Erythroblast (primary cell): ENCODE measurements at places on chromosomes 3 and 15.
A peak's percentile ranks its signal among the peaks of the same experiment; 100 is the strongest.

DNA sequence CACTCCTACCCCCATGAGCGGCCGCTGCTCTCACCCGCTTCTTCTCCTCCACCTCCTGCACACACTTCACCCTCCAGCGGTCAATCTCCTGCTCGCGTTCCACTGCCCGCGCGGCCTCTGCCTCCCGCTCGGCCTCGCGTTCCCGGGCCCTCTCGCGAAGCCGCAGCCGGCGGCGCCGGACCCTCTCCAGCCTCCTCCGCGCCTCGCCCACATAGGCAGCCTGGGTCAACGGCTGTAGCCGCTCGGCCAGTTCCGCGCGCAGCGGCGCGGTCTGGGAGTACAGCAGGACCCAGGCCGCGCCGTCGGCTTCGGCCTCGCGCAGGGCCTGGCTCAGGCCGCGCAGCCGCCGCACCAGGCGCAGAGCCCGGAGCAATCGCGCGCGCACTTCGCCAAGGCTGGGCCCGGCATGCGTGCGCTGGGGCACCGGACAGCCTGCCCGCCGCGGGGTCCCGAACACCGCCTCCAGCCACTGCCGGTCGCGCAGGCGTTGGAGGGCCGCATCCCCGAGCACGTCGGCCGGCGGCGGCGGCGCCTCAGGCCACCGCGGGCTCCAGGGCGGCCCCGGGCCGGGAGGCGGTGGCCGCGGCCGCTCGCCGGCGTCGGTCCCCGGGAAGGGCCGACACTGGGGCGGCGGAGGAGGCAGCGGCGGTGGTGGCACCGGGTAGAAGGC lies 595 bp downstream of the PDCD7 start:
- DNase-seq: peak; percentile 80

DNA sequence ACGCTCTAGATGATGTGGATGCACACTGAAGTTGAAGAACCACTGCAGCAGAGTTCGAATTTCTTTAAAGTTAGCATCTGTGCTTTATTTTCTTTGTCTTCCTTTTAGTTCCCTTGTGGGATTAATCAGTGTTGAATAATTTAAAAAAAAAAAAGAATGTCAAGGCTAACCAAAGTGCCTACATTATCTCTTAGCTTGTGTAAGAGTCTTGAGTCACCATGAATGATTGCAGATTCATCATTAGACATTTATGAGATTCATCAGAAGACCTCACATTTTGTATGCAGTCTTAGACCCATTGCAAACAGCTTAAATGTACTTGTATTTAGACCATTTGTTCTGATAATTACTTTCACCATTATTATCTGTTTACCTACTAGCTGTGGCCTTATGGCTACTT lies 182.2 kb downstream of the FNDC3B start:
- DNase-seq: no peak

- no peak for DNase-seq
Observed at GRCh38 chr3:169509780-169510692, 153.5 kb downstream of the MECOM start.

DNA sequence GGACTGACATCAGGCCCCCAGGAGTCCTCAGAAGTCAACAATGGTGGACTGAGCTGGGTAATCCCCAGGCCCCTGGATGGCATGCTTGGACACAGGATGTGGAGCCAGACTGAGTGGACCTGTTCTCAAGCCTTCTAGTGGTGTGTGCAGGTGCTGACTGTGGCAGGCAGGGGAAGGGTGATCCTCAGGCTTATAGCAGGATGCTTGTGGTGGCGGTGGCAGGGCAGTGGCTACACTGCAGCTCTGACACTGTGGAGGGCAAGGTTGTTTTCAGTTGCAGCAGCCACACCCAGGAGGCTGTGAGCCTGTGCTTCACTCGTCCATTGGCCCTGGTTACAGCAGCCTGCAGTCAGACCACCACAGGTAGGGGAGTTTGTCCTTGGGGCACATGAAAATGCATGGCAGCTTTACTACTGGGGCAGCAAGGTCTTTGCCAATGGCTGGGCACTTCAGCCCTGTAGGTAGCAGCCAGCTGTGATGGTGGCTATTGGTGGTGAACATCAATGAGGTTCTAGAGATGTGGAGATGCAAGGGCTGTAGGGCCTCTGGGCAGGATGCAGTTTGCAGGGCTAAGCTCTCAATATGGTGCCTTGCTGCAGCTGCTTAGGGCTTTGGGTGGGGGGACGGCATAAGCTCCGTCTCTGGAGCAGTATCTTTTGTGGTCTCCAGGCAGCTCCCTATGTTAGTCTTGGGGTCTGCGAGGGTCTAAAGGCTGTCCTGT lies 17.5 kb upstream of the MYO5A start:
- no peak for DNase-seq

DNA sequence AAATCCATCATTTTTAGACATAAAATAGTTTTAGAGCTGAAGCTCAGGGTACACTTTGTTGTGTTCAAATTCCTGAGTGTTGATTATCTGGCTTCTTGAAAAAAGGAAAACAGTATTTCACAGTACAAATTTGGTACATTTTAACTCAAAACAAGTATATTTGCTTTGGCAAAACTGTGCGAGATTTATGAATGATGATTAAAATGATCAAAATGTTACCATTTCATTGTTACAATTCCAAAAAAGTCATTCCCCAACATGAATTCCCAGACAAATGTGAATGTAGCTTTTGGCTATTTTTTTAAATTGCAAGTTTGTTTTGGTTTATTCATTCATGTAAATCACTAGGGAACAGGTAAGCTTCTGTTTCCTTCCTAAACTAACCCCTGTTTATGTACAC lies 347.4 kb upstream of the DCBLD2 start:
- no peak for DNase-seq

GRCh38 chr15:43105778-43106485 lies at the start of gene UBR1:
UBR1 (minus strand) TSS chr15:43106038; CDS start chr15:43106022, 16 bp downstream.
- DNase-seq: peak; percentile 96
